Cardiac muscle cell (in vitro differentiated cells and primary cell): ENCODE measurements at places on chromosomes 7 and 10. TPM values are rescaled to one million over a fixed set of nuclear protein-coding genes. Genes with fewer than 3 reads are reported as not detected.

- peak; percentile 62 for DNase-seq
Observed at GRCh38 chr10:93873420-93874115, 20.2 kb upstream of the SLC35G1 start.

Gene SUPV3L1
- 31.9 and 32.1 TPM in 2 replicates for polyA plus RNA-seq

GRCh38 chr7:31890766-31891165 is 179.4 kb downstream of the PDE1C start:
- DNase-seq: no peak

DNA sequence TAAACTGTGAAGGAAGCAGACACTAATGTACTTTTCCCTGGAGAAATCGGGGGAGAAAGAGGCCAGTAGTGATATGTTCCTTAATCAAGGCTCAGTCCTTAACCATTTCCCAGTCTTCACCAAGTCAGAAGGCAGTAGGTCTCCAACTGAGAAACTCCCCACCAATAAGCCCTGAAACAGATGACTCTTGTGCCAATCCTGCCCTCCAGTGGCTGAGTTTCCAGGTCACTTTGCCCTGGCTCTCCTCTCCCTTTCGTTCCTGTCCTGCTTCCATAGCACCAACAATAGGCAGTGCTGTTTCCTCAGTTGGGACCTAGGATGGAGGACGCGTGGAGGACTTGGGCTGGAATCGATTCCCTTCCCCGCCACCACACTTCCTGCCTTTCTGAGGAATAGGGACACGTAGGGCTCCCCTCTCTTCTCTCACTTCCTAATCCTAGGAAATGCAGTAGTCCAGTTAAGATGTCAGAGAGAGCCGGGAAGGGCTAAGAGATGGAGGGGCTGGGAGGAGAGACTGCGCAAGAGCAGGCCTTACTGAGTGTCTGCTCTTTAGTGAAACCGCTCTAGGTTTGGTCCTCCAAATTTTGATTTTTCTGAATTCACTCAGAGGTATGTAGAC is 23.4 kb downstream of the ATOH7 start:
- DNase-seq: peak; percentile 80

Gene SPDYE2B
- polyA plus RNA-seq: 0.43 and 0.72 TPM in 2 replicates

Gene INHBA
- polyA plus RNA-seq: 4.8 and 8.2 TPM in 2 replicates

DNA sequence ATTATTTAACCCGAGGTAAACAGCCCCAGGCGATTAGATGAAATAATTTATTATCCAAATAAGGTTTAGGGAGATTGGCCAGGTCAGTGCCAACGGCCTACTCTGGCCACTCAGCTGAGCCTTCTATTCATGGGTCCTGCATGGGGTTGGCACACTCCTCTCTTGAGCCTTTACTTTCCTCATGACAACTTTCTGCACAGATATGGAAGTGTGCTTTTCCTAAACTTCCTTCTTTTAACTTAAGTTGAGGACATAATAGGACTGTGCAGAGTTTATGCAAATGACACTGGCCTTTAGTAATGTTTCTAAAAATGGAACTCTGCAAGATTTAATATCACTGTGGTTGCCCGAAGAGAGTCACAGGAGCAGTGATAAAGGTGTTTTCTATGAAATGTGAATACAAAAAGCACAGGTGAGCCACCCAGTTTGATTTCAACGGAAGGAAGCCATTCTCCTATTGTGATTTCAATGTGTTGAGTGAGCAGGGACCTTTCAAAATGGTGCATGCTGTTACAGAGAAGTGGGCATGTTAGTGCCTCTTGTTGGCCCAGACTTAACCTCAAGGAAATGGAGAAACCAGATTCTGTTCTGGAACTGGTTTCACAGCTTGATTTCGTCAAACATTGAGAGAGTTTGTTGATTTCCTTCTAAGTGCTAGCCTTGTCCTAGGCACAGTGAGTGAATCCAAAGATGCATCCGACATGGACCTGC is 55.7 kb downstream of the LYZL2 start:
- DNase-seq: no peak

- no peak for DNase-seq
Observed at GRCh38 chr7:41045556-41046123, 657.2 kb downstream of the INHBA start.

- DNase-seq: no peak
Observed at GRCh38 chr7:47421456-47421855, 160.5 kb downstream of the TNS3 start.

- no peak for DNase-seq
Observed at GRCh38 chr10:61845950-61846268, 55.6 kb upstream of the ARID5B start.

DNA sequence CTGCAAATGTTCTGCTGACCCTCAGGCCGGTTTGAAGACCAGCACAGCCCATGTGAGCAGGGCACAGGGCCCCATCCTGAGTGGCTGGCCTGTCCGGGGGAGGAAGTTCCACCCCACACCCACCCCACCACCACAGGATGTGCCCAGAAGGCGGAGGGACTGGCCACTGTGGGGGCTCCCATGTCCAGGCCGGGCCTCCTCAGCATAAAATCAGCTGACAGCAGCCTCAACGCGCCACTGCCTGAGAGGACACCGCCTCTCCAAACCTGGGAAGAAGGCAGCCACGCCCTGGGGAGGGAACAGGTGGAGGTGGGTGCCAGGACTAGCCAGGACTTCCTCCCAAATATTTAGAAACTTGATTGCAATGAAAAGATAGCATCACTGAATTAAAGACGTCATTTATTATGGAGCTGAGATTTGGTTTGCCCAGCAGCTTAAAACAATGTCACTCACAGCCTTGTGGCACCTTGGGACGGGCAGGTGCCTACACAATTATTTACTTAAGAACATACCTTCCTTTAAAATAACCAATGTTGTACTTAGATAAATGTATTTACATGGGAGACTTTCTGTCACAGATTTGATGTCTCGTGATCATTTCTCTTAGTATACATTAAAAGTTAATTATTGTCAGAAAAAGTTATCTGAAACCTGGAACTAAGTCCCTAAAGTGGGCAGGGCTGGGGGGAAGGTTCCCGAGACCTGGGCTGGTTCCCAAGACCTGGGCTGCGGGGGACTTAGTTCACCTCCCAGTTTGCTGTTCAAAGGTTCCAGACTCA is 27.3 kb upstream of the FAM20C start:
- no peak for DNase-seq

DNA sequence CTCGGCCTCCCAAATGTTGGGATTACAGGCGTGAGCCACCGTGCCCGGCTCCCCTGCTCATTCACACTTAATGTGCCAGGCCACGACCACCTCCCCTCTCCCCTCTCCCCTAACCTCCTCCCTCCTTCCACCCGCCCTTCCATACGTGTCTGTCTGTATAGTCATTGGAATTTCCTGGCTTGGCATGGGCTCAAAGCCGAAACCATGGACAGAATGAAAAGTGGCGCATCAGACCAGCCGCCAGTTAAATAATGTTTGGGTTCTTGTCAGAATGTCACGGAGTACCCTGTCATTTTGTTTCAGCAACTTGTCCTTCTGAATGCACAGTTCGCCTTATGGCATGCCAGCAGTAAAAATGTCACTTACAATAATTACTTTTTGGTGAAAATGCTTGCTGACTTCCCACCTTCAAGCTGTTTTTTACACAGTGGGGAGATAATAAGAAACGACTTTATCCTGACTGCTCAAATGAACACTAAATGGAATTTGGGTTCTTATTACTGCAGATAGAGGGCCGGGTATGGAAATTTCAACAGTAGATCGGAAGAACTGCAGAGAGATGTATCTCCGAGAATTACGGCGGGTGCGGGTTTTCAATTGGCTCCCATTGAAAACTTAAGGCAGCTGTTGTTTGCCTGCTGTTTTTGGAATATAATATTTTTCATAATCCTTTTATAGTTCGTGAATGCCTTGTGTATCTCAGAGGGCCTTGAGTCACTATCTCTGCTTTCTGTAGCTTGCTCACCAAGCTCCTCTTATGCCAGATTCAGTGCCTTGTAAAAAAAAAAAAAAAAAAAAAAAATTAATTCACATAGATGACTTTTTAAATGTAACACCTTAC is 65.5 kb upstream of the SH2B2 start:
- no peak for DNase-seq

DNA sequence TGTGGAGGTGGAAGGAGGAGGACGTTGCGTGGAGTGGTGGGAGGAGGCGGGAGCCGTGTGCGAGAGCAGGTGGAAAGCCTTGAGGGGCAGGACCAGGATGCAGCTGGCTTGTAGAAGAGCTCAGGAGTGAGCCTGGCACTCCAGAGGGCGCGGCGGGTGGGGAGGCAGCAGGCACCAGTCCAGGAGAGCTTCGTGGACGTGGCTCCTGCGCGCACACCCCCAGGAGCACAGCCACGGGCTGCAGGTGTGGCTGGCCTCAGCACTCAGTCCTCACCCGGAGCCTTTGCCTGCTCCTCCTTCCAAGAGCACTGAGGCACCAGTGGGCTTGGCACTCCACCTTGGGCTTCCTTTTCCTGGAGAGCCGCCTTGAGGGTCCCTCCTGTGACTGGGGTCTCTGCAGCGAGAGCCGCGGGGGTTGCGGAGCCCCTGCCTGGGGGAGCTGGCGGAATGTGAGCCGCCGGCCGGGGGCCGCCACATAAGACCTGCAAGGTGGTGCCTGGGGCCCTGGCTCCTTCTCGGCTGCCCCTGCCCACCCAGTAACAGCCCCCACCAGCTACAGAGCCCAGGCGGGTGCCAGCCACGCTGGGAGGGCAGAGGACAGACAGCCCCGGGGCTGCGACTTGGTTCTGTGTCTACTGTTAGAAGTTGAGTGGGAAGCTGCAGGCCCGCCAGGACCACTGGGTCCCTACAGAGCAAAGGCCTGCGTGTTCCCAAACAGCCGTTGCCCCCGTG is 11.1 kb downstream of the MAFK start:
- no peak for DNase-seq

DNA sequence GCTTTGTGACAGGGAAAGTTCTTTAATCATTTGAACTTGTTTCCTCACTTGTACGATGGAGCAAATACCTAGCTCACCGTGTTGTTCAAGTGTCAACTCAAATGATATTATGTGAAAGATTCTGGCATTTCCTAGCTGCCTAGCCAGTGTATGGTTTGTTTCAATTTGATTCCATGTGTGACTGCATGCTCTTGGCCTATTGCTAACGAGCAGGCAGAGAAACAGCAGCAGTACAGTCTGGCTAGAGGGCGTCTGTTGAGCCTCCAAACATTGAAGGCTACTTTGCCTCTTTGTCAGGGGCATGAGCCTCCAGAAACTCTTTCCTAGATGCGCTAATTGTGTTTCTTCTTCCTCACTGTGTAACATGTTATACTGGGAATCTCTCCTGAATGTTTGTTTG is 417.4 kb downstream of the EXOC4 start:
- no peak for DNase-seq

DNA sequence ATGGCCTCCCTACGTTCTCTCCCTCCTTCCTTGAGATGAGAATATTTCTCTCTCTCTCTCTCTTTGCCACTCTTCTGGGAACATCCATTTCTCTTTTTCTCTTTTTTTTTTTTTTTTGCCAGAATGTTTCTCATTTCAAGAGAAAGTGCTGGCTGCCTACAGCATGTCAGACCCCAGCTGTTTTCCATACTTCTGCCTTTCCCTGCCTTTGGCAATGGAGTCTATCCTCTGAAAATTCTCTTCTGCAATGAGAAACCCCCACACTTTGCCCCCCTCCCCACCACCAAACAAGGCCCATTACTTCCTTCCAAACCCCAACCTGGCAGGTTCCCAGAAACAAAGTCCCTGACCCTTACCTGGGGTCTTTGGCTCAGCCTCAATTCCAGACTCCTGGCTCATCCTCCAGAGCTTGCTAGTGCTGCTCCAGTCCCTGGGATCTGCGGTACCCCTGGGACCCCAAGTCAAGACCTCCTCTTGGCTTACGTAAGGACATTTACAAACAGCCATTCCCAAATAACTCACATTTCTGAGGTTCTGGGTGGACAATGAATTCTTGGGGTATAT is 17.4 kb upstream of the CCL26 start:
- DNase-seq: no peak

DNA sequence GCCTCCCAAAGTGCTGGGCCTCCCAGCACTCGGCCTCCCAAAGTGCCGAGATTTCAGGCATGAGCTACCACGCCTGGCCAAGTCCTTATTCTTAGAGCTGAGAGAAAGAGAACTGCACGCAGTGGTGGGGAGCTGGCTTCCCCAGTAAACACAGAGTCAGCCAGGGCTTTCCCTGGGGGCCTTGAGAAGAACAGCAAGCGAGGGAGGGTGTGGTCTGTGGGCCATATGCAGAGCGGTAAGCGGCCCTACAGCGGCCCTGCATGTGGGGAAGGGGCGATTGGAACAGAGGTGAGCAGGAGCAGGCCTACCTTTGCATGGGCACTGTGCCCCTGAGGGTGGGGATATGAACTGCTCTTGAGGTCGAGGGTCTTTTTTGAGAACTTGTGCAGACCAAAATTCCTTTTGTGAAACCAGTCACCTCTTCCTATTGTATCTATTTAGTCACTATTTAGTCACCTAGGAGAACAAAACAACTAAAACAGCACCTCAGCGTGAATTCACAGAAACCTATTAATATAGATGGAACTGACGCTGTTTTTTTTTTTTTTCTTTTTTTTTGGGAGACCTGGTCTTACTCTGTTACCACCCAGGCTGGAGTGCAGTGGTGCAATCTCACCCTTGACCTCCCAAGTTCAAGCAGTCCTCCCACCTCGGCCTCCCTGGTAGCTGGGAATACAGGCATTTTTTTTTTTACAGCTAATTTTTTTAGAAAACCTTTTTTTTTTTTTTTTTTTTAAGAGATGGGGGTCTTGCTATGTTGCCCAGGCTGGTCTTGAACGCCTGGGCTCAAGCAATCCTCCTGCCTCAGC is 36.9 kb upstream of the SH2D4B start:
- no peak for DNase-seq

Gene GDF10
- polyA plus RNA-seq: 3.2 and 3.8 TPM in 2 replicates

- no peak for DNase-seq
Observed at GRCh38 chr7:608954-609353, 89.3 kb upstream of the PDGFA start.

- DNase-seq: no peak
Observed at GRCh38 chr7:16556359-16556758, 29.7 kb downstream of the LRRC72 start.

GRCh38 chr10:86224354-86225102 is 142.1 kb downstream of the GRID1 start:
- no peak for DNase-seq

- DNase-seq: no peak
Observed at GRCh38 chr7:103919272-103919868, 70.1 kb downstream of the RELN start.

GRCh38 chr10:126392068-126392467 is 3.8 kb upstream of the ADAM12 start:
- DNase-seq: no peak

DNA sequence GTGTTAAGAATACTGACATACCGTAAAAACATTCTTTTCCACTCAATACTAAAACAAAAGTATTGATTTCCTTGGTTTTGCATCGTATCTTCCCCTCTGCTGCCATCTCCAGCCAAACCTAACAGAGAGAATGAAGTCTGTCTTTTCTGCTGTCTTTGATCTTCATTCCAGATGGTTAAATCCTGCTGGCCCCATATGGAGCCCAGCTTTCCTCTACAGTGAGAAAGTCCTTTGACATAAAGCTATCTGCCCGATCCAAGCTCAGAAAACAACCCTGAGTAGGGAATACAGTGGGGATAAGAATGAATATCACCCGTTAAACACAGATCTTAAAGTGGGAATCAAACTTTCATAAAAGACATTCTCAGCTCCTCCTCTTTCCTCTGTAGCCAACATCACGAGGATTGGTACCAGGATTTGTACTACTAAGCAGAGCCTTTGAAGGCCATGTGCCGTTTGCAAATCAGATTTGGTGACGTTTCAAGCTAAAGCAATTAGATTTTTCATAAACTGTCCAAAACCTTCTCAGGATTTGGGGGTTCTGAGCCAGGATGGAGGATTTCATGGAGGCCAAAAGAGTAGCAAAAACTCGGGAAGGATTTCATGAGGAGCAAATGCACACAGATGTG is 30.8 kb upstream of the GPAM start:
- DNase-seq: no peak

Gene CFAP46
- polyA plus RNA-seq: 4.5 and 5.5 TPM in 2 replicates

GRCh38 chr10:54985732-54986131 is 184.7 kb upstream of the PCDH15 start:
- no peak for DNase-seq
